ENCODE measurements at places on chromosomes 12 and 14. TPM values are rescaled to one million over a fixed set of nuclear protein-coding genes. Genes with fewer than 3 reads are reported as not detected.

GRCh38 chr14:70714055-70714550 lies 72.4 kb downstream of the TTC9 start:
- DNase-seq, result peak; percentile 60

APOF gene
- not detected for total RNA-seq

GRCh38 chr14:61537563-61538463 lies 157.5 kb upstream of the HIF1A start:
- no peak for DNase-seq

- no peak for DNase-seq
Measured at GRCh38 chr12:128531170-128531569, 264.2 kb downstream of the TMEM132C start.

LRRC10 gene
- not detected for total RNA-seq

- DNase-seq, result no peak
Measured at GRCh38 chr14:83909507-83909906, 1620.4 kb upstream of the FLRT2 start.

GRCh38 chr12:99087278-99087677 lies 442.2 kb downstream of the APAF1 start:
- no peak for DNase-seq

DNA sequence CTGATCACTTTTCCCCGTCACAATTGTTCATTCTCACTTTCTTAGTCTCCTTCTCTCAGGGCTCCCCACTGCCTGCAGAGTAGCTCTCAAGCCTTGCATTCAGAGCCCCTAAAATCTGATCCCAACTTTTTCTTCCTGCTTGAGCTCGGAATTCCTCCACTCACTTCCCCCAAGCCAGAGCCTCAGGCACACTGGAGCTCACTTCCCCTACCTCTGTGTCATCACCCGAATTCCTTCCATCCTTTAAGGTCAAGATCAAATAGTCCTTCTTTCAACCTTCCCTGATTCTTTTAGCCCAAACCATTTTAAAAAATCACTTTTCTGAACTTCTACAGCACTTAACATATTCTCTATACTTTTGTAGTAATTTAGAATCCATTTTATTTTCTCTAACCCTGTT lies 34.1 kb upstream of the ATP23 start:
- no peak for DNase-seq

DNA sequence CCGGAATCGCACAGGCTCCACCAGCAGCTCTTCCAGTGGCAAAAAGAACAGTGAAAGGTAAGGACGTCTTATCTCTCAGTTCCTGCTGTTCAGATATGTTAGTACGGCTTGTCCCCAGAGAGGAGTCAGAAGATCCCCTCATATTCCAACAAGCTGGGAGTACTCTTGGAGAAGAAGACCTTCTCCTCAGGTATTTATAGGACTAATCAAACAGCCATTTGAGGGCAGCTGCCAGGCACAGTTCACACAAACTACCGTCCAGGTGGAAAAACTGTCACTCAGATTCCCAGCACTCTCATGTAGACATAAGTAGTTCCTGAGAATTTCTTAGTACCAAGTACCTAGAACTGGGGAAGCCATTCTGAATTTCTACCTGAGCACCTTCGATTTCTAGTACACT lies 85.3 kb downstream of the EML1 start:
- DNase-seq, result no peak

- no peak for DNase-seq
Measured at GRCh38 chr12:105032703-105033357, 46.7 kb downstream of the NOPCHAP1 start.

DNA sequence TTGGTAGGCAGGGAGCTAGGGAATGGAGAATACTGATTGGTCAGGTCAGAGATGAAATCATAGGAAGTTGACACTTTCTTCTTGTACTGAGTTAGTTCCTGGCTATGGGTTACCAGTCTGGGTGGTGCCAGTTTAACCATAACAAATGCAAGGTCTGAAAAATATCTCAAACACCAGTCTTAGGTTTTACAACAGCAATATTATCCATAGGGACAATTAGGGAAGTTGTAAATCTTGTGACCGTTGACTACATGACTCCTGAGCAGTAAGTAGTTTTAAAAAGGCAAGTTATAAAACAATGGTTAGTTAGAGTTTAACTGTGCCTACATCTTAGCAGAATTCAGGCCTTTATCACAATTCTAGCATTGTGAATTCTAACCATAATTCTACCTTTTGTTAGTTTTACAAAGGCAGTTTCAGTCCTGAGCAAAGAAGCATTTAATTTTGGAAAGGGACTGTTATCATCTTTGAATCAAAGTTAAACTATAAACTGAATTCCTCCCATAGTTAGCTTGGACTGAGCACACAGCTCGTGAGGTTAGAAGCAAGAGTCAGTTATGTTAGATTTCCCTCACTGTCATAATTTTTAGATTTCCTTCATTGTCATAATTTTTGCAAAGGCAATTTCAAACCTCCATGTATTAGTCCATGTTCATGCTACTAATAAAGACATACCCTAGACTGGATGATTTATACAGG lies 19.7 kb upstream of the MON2 start:
- DNase-seq, result no peak

SERPINA1 gene
- 29.9 TPM for total RNA-seq

GRCh38 chr12:42129595-42130204 lies 15.0 kb downstream of the GXYLT1 start:
- no peak for DNase-seq

DNA sequence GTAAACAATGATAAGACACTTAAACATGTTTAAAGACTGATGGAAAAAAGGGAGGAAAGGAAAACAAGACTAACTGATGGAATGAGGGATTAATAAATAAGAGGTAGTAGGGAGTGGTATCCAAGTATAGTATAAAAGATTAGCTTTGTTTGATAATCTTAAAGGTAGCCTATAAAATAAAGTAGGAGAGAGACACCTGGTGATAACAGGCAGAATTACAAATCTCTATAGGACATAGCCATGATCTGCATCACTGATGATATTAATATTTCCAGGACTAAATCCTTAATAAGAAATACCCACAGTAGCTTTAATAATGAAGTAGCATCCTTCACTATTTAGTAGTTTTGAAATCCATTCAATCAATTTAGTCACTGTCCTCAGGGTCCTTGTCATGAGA lies 30.4 kb downstream of the DLGAP5 start:
- no peak for DNase-seq

DNA sequence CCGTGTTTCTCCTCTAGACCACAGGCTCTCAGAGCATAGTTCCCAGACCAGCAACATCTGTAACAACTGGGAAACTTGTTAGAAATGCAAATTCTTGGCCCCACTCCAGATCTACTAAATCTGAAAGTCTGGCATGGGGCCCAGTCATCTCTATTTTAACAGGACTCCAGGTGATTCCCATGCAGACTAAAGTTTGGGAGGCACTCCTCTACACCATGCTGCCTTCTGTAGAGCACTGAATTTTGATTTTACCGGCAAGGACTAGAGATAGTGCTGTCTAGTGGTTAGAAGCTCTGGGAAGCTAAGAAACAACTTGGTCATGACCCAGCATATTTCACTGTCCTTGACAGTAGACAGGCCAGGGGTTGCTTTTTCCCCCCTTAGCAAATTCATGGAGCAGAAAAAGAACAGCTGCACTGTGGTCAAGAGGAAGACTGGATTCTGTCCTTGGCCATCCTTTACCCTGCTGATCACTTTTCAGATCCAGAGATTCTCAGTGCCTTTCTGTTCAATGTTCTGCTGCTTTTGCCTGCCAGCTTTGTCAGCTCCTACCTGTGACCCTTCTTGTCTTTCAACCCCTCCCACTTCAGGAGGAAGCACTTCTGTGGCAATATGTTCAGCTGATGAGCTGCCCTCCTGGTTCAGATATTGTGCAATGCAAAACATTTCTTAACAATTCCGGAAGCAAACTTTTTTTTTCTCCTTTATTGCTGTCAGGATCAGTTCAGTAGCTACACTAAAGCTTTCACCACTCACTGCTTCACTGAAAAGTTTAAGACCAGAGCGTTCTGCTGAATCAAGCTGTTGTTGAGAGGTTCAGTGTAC lies 133.8 kb upstream of the NUDT4 start:
- no peak for DNase-seq

- DNase-seq, result peak; percentile 74
Measured at GRCh38 chr14:97458661-97459579, 661.7 kb downstream of the VRK1 start.
